GM04503 (cell line): ENCODE measurements at places on chromosomes 1 and 21.

- no peak for DNase-seq
Observed at GRCh38 chr1:58524353-58524945, 22.1 kb downstream of the OMA1 start.

GRCh38 chr1:221172841-221173240, 293.6 kb downstream of the HLX start:
- no peak for DNase-seq

DNA sequence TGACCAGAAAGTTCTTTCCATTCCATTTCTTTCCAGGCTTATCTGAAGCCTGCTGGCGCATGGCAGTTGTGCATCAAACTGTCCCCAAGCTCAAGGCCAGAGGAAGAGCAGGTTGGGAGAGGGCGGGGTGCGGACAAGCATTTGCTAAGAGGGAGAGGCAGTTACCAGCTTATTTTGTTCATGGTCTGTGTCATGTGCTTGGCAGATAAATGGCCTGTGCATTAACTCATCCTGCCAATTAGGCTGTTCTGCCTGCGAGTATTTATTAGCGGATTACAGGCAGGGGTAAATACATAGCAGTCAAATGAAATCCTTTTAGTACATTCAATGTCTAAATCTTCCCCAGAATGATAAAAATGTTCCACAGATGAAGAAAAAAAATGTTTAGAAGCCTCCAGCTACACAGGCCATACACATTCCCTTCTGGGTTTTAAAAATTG, 48.9 kb upstream of the B3GALNT2 start:
- DNase-seq: no peak

DNA sequence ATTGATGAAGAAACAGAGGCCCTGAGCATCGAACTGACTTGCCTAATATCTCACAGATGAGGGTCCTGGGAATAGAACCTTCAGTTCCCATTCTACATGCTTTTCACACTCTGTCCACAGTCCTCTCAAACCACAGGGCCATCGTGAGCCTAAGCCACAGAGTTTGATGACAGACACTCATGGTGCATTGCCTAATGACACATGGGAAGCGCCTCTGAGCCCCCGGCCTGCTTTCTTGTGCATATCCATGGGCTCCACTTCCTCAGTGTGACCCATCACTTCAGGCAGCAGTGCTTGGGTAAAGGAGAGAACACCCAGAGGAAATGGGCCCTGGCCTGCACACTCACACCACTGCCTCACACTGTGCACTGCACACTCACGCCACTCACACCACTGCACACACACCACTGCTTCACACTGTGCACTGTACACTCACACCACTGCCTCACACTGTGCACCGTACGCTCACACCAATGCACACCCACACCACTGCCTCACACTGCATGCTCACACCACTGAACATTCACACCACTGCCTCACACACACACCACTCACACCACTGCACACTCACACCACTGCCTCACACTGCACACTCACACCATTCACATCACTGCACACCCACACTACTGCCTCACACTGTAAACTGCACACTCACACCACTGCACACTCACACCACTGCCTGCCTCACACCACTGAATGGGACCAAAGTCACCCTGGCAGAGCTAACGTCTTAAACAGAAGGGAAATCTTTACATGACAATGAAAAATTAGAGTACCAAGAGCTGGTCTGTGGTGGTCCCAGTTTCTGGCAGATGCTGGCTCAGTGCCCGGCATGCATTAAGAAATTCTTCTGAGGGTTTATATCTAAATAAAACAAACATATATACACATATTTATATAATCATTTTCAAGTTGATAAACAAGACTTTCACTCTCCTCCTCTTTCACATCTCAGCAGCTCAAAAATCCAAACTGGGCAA, 53.0 kb downstream of the KANK4 start:
- DNase-seq: no peak

DNA sequence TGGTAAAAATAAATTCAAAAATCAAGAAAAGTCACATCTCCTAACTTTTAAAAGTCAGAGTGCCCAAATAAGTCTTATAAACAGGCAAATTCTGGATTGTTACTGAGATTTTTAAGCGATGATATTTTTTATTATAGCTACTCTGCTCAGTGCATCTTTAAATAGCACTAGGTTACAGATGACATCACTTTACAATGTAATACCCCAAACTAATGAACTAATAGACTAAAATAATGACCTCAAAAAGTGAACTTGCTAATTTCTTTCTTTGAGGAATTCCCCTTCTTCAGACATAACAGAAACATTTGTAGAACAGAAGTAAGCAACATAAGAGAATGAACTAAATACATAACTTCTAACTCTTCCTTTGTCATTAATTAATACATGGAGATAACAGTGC, 33.0 kb upstream of the ACTA1 start:
- no peak for DNase-seq

DNA sequence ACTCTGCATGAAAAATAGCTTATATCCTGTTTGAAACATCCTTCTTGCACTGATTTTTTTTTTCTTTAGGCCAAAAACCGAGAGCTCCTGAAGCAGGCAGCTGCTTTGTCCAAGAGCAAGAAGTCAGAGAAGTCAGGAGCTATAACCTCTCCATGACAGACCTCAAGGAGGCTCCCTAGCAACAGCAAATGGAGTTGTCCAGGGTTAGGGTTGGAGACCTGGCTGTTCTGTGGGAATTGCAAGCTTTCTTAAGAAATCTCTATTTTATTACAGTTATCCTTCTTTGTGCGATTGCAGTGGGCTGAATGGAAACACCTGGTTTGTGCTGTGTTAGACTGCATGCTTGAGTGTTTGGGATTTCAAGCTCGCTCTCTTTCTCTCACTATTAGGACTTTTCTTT, 12.6 kb upstream of the STX12 start:
- DNase-seq: no peak
